ENCODE measurements at places on chromosomes 4 and X.

DNA sequence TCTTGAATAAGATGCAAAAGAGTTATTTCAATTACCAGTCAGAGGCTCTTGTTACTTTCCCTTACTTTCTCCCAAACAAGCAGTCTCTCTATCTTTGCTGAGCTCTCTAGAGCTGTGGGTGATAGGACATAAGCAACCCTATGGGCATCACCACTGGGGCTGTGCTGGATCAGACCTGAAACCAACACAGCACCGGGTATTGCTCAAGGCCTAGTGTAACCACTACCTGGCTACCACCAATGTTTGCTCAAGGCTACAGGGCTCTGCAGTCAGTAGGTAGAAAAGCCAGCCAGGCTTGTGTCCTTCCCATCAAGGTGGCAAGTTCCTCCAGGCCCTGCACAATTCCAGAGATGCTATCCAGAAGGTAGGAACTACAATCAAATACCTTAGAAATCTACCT is 35.3 kb upstream of the AGTR2 start:
- no peak for DNase-seq

DNA sequence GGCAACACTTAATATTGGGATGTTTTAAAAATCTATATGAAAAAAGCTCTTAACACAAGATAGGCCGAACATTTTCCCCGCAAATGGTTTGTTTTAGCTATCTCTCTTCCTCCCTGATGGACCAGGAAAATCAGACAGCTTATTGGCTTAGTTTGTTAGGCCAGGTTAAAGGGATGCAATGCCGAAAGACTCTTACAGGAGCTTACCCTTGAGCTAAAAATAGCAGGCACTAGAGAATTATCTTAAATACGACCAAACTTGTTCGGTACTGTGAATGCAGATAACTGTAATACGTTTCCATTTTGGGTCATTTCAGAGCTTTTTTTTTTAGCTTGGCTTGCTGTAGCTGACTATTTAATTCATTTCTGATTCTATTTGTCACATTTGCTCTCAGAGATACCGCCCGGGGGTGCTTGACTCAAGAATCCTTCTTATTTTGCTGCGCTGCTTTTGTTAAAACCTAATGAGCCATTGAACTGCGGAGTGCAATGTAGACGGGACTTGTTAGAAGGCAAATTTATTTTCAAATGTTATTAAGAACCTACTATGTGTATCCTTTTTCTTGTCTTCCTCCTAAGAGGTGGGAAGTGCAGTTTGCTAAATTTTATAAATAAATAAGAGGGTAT is 23.3 kb downstream of the PPARGC1A start:
- DNase-seq: no peak

- DNase-seq: no peak
Observed at GRCh38 chr4:17447675-17448298, 64.1 kb downstream of the QDPR start.

GRCh38 chr4:15717657-15718416 is 15.0 kb downstream of the BST1 start:
- DNase-seq: no peak

GRCh38 chr4:26619784-26620183 is 35.9 kb downstream of the TBC1D19 start:
- DNase-seq: no peak

DNA sequence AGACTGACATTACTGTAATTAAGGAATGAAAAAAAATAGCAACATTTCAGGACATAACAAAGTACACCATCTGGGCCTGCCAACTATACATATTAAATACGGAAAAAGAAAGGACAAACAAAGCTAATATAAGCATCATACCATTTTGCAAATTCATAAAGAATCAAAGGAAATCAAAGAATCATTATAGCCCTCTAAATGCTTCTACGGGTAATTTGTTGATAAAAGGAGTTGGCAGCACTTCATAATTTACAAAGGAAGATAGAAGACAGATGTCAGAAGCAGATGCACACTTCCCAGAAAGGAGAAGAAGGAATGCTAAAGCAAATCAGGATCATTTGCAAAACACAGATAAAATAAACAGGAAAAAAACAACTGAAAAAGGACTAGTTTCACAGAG is 1757.3 kb downstream of the PCDH7 start:
- DNase-seq: no peak

GRCh38 chrX:53494436-53494835 is 60.3 kb upstream of the HSD17B10 start:
- no peak for DNase-seq

Data from psoas muscle (tissue), 8 donors.